HAP-1 (cell line): ENCODE measurements at places on chromosomes 7 and 10.

GRCh38 chr7:99035723-99036545 lies 108.0 kb downstream of the SMURF1 start:
- no peak for DNase-seq

DNA sequence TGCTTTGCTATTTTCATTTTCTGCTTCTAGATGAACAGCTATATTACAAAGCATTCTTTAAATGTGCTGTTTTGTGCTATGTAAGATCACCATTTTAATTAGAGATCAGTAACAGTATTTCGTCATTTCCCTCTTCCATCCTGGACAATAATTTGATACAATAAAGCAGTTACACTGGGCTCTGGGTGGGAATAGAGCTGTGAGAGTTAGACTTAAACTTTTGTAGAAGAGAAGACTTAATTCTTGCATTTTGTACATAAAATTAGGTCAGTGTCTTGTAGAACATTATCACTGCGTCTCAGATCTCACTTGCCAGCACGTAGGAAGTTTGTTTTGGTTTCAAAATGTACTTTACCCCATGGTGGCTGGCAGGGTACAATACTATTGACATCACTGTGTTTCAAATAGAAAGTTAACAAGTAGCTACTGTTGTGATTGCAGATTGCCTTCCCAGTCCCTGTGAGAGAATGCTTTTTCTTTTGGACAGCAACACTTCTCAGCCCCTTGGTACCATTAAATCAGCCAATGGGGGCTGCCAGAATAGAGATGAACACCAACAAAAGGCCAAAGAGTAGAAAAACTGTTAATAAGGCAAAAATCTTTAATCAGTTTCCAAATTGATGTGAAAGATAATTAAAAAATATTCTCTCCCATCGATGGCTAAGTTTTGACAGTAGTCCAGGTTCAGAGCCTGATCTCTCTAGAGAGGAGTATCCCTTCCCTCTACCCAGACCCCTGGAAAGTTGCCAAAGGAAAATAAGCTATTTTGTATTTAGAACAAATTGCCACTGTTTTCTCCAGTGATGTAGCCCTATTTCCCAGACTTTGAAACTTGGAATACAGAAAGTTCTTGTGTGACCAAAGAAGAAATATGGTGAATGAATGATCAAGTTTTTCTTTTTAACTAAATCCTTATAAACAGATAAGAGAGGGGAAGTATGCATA lies 35.1 kb downstream of the SMNDC1 start:
- no peak for DNase-seq

GRCh38 chr7:30572212-30572841 lies 22.4 kb upstream of the GARS1 start:
- DNase-seq: no peak

DNA sequence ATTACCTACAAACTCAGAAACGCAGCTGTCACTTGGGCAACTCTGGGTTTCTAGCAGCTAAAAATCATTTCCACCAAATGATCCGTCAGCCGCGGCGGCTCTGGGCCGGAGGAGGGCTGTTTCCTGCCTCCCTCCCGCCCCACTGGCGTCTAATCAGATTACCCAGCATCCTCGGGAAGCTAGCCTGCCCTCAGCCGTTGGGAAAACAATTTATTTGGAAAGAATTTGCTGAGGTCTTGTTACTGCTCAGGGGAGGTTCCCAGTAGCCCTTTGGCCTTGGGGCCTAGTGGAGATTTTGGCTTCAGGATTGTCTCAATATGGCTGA lies 65.0 kb upstream of the ADGRA1 start:
- no peak for DNase-seq

DNA sequence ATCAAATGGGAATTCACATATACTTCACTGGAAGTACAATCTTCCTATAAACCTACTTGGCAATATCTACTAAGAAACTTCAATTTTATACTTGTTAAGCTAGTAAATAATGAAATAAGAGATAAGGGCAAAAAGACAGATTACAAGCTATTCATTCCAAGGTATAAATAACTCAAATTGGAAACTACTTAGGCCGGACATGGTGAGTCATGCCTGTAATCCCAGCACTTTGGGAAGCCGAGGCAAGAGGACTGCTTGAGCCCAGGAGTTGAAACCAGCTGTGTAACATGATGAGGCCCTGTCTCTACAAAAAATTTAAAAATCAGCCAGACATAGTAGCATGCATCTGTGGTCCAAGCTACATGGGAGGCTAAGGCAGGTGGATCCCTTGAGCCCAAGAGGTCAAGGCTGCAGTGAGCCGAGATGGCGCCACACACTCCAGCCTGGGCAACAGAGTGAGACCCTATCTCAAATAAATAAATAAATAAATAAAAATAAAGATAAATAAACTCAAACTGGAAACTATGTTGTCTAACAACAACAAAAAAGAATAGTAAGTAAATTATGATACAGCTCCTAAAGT lies 37.6 kb downstream of the ARHGAP21 start:
- DNase-seq: no peak

DNA sequence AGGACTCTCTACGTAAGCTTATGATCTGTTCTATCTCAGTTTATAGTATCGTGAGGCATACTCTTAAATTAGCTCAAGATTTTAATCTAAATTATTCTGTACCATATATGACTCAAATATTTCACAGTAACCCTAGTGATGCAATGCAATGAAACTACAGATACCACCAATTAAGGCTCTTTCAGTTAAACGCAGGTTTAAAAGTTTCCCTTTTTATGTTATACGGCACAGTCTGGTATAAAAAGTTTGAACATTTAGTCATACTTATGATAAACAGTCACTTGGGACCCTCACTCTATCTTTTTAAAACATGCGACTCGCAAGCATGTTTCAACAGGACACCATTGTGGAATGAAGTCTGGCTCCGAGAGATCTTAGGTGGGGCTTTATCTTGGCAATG lies 107.2 kb downstream of the CDK6 start:
- DNase-seq: no peak

- DNase-seq: no peak
Measured at GRCh38 chr10:14953424-14954000, 384 bp downstream of the DCLRE1C start.

DNA sequence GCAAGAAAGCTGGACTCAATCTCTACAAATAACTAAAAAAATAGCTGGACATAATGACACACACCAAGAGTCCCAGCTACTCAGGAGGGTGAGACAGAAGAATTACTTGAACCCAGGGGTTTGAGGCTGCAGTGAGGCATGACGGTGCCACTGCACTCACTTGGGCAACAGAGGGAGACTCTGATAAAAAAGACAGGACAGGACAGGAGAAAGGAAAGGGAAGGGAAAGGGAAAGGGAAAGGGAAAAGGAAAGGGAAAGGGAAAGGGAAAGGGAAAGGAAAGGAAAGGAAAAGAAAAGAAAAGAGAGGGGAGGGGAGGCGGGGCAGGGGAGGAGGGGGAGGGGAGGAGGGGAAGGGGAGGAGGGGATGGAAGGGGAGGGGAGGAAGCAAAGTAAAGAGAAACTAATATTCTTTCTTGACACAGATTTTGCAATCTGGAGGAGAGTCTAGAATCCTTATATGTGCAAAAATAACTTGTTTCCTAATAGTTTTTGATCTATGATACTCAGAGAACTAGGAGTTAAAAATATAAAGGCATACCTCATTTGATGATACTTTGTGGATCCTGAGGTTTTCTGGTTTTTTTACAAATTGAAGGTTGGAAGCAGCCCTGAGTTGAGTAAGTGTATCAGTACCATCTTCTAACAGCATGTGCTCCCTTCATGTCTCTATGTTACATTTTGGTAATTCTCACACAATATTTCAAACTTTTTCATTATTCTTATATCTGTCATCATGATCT lies 8.0 kb downstream of the SAR1A start:
- DNase-seq: no peak

GRCh38 chr7:64755865-64756264 lies 38.4 kb upstream of the ZNF138 start:
- DNase-seq: no peak

DNA sequence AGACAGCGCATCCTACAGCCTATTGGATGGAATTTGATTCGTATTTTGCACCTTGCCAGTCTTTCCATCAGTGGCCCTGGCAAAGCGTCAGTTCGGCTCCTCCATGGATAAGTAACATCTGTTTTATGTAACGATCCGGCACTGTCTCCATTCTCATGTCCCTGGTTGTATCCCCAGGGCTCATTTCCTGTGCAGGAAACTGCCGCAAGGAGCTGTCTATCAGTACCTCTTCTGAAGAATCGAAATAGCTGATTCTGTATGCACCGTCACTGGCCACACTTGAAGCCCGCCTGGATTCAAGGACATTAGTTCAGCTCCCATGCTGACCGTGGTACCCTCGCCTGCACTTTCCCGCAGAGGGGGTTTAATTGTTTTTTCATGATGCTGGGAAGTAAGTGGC lies 53.1 kb upstream of the NPS start:
- no peak for DNase-seq

GRCh38 chr7:21986096-21986495 lies 40.4 kb upstream of the CDCA7L start:
- no peak for DNase-seq

DNA sequence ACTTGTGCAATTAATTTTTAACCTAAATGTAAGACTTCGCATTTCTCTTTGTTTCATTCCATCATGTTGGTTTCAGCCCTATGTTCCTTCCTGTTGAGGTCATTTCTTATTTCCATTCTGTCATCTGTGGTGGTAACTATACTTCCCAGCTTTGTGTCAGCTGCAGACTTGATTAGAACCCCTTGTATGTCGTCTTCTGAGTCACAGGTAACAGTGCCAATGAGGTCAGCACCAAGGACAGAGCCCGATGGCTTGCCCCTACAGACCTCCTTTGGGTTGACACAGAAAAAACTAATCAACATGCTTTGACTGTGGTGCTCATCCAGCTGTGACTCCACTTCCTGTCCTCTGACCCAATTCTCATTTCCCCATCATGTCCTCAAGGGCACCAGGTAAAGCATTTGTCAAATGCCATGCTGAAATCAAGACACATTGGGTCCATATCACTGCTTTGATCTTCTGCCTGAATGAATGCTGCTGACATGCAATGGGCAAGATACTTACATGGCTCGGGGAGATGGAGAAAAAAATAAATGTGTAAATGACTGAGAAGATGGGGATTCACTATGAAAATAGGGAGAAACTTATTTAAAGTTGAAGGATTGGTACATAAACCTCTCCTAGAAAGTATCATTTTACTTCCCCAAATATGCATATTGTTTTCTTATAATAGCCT lies 25.6 kb upstream of the CRTAC1 start:
- peak; percentile 57 for DNase-seq

- DNase-seq: no peak
Measured at GRCh38 chr10:23094786-23095403, 484 bp upstream of the MSRB2 start.

GRCh38 chr7:130240240-130240639 lies 26.4 kb upstream of the CPA2 start:
- DNase-seq: no peak

DNA sequence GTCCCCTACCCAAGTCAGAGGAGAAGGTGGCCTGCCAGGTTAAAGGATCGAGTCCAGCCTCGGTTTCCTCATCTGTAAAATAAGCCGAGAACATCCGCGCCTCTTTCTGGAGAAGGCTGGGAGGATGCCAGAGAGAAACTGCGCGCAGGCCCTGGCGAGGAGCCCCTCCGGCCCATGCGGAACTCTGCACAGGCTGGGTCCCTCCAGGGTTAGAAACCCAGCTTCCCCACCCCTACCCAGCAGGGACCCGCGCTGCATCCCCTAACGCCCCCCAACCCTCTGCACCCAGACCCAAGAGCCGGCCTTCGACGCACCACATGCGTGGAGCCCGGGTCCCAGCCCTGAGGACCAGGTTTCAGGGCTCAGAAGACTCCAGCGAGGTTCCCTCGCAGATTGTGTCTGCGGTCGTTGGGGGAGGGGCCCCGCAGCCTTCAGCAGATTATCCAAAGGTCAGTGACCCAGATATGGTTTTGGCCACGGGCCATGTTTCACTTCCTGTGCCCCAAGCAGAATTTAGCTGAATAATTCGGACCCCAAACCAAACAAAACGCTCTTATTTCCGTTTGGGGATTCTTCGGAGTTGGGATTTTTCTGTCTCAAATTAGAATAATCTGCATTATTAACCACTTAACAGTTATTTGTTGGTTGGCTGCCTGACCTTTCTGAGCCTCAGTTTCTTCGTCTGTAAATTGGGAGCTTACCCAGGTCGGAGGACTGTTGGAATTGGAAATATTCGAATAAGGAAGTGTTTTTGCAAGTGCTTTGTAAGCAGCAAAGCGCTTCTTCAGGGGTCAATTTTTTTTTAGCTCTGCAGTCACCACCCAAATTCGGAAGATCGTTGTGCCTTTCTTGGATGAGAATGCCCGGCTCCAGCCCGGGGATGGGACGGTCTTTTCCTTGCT lies 167.7 kb downstream of the UBE2H start:
- DNase-seq: no peak

DNA sequence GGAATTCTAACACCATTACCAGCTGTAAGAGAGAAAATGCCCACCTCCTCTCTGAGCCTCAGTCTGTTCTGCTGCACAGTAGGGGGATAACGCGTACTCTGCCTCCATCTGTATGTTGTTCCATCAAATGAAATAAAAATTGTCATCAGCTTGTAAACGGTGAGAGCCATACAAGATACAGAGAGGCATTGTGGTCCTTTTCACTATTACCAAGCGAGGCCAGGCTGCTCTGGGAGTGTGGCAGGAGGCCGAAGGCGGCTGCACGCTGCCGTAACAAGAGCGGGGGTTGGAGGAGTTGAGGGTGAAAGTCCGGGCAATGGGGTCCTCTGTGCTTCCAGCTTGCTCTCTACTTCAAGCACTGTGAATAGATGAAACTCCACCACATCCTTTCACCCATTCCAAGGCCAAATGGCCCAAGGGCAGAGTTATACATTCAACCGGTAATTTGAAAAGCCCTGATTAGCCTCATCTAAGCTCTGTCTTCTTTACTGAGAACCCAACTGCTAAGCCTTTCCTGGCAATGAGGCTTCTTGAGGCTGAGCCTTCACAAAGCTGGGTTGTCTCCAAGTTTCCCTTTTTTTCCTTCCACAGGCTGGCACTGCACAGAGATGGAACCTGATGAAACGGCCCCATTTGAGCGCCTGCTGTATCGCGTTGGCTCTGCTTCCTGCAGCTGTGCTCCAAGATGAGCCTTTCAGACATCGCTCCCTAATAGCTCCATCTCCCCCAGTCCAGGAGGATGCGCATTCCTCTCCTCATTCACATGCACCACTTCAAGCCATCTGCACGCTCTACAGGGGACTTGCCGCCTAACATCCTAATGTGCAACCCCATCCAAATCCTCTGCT lies 47.2 kb downstream of the PYROXD2 start:
- no peak for DNase-seq
